Stimulated activated CD4-positive, alpha-beta T cell treated with anti-CD3 and anti-CD28 coated beads, Interleukin-4, amount 100 ng/mL, for 48 hours (primary cell): ENCODE measurements at places on chromosomes 5 and 9.

- DNase-seq: peak; percentile 67
Measured at GRCh38 chr9:131395157-131396098, 1.5 kb downstream of the PRRC2B start.

GRCh38 chr5:90158131-90158530, 251.4 kb downstream of the CETN3 start:
- no peak for DNase-seq

DNA sequence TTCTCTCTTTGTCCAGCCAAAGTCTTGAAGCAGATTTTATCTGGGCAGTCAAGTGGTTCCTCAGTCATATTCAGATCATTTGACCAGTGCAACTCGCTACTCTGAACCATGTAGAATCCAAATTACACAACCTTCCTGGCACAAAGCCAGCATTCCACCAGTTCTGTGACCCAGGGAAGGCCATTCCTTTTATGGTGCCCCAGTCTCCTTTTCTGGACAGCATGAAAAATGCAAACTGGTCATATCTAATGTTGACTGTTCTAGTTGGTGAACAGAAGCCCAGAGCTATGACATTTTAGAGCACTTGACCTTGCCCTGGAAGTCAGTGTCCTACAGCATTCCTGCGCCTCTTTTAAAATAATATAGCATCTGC, 364.6 kb downstream of the BRINP1 start:
- no peak for DNase-seq

- DNase-seq: no peak
Measured at GRCh38 chr5:144028058-144028457, 142.4 kb downstream of the YIPF5 start.

DNA sequence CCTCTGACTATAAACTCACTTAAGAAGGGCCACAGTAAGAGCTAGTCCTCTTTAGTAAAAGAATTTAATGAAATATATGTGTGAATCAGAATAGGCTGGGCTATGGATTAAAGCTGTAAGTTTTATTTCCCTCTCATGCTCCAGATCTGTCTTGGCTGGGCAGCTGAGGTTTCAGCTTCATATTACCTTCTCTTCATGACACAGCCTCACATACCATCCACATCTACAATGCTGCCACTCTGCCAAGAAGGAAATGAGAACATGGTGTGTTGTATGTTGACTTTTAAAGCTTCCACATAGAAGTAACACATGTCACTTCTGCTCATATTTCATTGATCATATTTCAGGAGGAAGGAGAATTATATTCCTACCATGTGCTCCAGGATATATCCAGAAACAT, 776.0 kb upstream of the ACO1 start:
- no peak for DNase-seq

GRCh38 chr5:134574521-134574920, 49.1 kb downstream of the JADE2 start:
- DNase-seq: no peak

DNA sequence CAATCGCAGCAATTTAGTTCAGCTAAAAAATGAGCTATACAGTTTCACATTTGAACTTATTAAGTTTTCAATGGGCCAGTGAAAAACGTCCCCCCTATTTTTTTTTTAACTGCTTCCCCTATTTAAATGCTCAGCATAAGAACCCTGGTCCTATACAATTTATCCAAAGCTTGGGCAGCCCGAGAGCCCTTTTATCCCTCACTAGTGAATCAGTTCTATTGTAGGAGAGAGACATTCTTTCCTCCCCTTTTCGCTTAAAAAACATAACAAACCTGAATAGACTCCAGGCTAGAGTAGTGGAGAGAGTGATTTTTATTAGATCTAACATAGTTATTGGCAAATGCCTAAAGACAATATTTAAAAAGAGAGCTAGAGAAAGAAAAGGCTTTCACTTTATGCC, 1.4 kb downstream of the LIX1 start:
- no peak for DNase-seq

- DNase-seq: no peak
Measured at GRCh38 chr5:14929293-14930065, 57.9 kb upstream of the ANKH start.

GRCh38 chr5:90294604-90295003, 115.0 kb downstream of the CETN3 start:
- no peak for DNase-seq

DNA sequence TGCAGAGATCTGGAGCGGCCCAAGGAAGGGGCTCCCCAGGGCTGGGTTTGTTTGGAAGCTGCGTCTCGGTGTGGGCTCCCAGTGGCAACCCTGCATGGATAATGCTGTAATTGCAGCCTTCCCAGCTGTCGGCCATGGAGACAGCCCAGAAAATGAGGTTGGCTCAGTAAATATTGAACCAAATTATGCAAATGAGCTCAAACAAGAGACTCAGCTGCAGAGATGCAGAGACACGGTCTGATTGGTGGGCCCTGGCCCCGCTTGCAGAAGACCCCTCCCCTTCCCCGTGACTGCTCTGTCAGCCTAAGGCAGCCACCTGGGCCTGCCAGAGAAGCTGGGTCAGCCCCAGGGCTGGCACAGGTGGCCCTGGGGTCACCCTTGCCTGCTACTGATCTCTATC, 75.9 kb downstream of the RAD23B start:
- no peak for DNase-seq

GRCh38 chr9:91623004-91623403, 199.4 kb upstream of the NFIL3 start:
- DNase-seq: no peak

- DNase-seq: peak; percentile 67
Measured at GRCh38 chr9:83334320-83334719, 203.9 kb downstream of the FRMD3 start.

DNA sequence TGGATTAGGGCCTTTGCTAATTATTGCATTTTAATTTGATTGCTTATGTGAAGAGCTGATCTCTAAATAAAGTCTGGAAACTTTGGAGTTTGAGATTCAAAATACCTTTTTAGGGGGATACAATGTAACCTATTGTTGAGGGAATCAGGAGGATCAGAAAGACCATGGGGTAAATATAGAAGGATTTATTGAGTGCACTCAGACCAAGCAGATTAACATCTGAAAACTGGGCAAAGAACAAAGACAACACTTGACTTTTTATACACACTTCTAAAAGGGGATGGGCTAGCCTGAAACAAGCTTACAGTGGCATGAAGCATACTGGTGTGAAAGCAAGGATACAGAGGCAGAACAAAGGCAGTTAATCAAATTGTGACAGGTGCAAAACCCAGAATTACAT, 174.3 kb downstream of the MRPS30 start:
- DNase-seq: no peak

DNA sequence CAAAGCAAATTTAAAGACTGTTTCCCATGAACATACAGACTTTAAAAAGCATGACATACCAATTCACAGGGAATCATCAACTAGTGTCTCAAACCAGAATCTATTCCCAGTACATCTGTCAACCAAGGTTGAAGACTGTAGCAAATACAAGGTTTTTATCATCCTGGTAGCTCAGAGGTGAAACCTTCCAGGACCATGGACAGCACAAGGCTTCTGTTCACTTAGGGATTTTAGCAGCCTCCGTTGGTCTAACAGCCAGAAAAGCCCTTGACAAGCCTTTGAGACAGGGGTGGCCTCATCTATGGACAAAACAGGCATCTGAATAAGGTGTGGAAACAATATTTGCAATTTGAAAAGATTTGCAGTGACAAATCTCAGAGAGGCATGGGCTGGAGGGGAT, 119.0 kb downstream of the TRIM32 start:
- DNase-seq: no peak

GRCh38 chr5:34555699-34556508, 100.2 kb upstream of the RAI14 start:
- no peak for DNase-seq

- DNase-seq: no peak
Measured at GRCh38 chr5:142053426-142054151, 40.8 kb upstream of the GNPDA1 start.

- DNase-seq: no peak
Measured at GRCh38 chr5:54703565-54704255, 186.2 kb downstream of the SNX18 start.

DNA sequence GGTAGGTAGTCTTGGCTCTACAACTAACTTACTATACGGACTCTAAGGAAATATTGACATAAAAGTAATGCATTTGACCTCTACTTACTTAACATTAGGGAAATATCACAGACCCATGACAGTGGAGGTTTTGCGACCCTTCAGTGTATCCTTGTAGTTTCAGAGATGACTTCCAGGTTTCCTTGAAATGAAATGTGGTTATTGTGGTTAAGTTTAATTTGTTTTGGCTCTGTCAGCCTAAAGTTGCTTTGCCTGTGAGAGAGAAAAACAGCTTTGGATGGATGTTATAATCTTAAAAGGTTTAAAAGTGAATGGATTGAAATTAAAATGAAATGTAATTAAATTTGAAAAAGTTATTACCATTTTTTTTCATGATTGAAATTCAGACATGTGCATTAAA, 42.9 kb downstream of the LRRTM2 start:
- DNase-seq: no peak

- no peak for DNase-seq
Measured at GRCh38 chr9:107983762-107984161, 494.2 kb upstream of the KLF4 start.

- no peak for DNase-seq
Measured at GRCh38 chr9:105173306-105173705, 71.1 kb upstream of the SLC44A1 start.

DNA sequence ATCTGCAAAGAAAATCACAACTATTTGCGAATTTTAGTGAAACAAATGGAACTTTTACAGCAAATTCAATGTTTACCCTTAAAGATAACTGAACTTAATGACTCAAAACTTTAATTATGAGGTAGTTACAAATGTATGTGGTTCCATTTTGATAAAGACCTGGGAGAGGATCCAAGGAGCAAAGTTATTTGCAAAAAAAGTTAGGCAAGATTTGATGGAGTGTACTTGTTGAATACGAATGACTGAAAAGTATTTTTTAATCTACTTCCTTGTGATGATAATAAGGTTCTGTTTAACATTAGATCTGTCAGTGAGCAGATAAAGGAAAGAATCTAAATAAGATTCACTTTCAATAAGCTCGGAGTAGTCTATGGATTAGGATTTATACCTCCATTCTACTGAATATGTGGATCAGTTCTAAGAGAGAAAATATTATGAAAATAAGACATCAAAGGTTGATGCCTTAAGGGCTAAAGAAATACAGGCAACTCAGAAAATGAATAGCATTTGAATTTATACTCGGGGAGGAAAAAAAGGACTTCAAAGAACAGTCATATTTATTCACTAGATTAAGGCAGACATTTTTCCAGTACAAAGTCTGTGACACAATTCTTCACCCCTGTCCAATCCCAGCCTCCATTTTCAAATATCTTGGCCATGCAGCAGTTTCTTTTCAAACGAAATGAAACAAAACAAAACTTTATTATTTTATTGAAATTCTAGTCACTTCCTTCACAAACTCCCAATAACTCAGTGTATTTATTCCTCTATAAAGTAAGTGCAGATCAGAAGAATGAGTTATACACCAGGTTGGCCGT, 199.8 kb downstream of the PDE4D start:
- DNase-seq: no peak

GRCh38 chr9:121222524-121223171, 21.0 kb upstream of the RAB14 start:
- DNase-seq: no peak

- no peak for DNase-seq
Measured at GRCh38 chr5:103433211-103433610, 129.4 kb downstream of the NUDT12 start.

DNA sequence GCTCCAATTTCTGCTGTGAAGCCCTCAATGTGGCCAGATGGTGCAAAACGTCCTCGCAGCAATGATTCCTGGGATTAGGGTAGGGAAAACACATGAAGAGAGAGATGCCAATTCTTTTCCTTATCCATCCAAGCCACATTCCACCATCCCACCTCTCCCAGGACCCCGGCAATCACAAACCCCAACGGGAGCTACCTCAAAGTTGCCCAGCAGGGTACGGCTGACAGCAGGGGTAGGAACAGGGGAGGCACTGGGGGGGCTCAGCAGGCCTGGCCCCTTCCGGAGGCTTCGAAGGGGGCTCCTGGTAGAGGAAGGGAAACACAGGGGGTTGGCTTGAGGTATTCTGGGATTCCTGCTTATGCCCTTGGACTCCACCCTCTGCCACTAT, 3.4 kb upstream of the STOML2 start:
- no peak for DNase-seq

DNA sequence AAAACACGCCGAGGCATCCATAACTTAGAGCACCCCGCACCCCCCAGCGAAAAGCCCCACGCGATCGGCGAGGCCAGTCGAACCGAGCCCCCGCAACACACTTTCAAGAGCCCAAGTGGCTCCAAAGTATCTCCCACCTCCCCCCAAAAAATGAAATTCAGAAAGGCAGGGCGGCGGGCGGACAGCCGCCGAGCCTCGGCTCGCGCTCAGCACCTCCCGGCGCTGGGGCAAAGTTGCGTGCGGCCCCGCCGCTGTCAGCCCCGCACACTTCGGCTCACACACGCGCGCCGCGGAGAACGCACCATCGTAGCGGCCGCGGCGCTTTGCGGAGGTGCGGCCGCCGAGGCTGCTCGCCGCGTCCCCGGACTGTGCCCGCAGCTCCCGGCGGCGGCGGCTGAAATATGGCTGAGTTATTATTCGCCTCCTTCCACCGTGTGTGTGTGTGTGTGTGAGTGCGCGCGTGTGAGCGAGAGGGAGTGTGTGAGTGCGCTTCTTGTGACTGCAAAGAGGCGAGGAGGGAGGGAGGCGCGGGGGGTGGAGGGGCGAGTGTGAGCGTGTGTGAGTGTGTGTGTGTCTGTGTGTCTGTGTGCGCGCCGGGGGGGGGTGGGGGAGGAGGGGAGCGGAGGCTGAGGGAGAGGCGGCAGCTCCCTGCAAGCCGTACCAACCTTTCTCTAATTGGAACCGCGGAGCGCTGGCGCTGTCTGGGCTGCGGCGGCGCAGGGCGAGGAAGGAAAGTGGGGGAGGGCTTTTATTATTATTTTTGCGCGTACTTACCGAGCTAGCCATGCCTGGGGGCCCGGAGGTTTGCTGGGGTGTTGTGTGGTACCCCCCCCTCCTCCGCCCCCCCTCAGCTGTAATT, 599 bp downstream of the MLLT3 start:
- peak; percentile 56 for DNase-seq

- DNase-seq: peak; percentile 54
Measured at GRCh38 chr5:180209137-180209581, at the start of gene RASGEF1C. Gene RASGEF1C, minus strand, starts transcription at chr5:180209211. Its CDS starts 71,159 bp downstream, at chr5:180138052.

DNA sequence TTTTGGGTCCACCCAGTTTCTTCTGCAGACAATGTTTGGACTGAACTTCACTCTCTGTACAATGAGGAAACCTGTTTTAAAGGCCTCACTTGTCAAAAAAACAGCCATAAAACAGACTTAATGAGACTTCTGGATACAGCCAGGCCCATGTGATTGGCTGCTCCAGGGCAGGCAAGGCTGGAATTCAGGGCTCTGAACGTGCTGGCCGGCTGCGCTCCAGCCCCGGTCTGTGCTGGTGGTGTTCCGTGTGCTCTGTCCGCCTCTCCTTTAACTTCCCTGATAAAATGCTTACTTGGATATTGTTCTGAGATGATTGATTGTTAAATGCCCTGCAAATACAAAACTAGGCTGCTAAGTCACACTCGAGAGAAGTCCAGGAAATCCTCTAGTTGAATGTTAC, 131.2 kb upstream of the KLF4 start:
- no peak for DNase-seq
